ENCODE measurements at places on chromosomes 4 and X. TPM values are rescaled to one million over a fixed set of nuclear protein-coding genes. Genes with fewer than 3 reads are reported as not detected.

DNA sequence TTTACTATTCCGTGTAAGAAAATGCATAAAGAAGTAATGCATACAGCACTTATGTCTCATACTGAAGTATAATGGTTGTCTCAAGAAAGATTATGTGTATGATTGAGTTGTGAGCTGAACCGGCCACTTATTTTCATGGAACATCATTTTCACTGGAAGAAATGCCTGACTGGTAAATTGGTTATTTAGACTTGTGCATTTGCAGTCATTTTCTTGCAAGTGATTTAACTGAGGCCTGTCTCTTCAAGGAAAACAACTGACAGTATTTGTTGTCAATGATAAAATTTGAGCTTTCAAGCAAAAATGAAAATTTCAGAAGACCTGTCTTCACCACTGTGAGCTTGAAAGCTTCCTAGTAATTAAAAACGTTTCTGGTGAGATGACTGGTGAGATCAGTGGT is 62.7 kb upstream of the RPS6KA3 start:
- no peak for DNase-seq

- no peak for DNase-seq
These were observed 63.9 kb downstream of the WFS1 start for GRCh38 chr4:6333301-6334202.

- DNase-seq: no peak
These were observed 7.6 kb upstream of the PCDH19 start for GRCh38 chrX:100417681-100418080.

GRCh38 chr4:147546349-147546748 is 65.5 kb downstream of the EDNRA start:
- no peak for DNase-seq

DNA sequence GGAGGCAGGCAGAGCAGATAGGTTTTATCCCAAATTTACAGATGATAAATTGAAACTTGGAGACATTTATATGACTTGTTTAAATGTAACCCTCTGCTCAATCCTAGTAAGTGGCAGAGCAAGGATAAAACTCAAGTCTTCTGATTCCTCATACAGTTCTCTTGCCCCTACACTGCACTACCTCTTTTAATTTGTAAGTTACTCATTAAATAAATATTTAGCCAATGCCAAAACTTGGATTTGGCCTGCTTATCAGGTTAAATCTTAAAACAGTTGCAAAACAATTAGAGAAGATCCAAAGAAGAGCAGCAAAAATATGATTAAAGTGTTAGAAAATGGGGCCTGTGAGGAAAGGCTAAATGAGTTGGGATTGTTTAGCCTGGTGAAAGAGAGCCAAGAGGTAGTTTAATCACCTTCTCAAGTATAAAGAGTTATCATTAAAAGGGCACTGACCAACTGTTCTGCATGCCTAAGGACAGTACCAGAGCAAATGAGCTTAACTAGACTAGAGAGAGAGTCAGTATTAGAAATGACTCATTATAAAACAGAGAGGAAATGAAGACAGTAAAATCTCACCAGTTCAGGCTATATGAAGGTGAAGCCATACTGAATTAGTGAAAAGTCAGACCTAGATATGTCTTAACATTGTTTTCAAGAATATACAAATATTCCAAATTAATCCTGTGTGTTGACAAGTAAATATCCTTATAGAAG is 146.3 kb downstream of the GRIA3 start:
- no peak for DNase-seq

GRCh38 chr4:140092094-140092851 is 61.7 kb downstream of the MAML3 start:
- DNase-seq: no peak

DNA sequence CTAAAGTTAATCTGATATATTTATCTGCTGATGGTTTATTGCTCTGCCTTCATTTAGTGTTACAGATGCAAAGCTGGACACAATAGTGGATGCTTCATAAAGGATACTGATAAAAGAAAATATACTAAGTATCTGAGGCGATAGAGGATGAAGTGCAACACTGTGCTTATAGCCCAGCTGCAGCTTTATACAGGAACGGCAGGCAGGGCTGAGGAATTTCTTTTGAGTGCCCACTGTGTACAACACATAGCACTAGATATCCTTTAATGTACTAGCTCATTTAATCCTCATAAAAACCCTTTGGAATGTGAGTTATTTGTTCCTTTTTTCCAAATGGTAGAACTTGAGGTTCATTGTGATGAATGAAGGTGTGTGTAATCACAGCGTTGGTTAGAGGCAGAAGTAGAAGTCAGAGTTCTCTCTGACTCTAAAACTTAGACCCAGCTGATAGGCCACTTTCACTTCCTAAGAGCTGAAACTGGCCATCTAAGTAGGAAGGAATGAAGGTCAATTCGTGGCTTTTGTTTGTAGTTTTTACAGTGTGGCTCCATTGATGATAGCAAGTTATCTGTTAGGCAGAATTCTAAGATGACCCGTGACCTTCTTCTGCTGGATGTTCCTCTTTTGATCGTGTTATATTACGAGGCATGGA is 138.0 kb downstream of the VEGFC start:
- DNase-seq: no peak

DNA sequence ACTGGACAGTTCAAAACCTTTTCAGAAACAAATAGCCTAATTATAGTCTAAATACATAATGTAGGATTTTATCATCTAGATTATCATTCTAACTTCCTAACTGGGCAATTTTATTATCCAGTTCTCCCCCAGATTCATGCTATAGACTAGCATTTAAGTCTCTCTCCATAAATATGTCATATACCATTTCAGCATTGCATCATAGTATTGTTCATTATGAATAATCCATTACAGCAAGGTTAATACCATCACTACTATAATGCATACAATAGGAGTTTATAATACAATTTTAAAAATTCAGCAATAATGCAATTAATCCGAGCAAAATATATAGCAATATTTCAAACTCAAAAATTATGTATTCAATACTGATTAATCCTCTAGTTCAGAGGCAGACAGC is 77.4 kb downstream of the PDGFC start:
- DNase-seq: no peak

GRCh38 chrX:80808881-80809411 is 731 bp downstream of the BRWD3 start:
- DNase-seq: peak; percentile 21

DNA sequence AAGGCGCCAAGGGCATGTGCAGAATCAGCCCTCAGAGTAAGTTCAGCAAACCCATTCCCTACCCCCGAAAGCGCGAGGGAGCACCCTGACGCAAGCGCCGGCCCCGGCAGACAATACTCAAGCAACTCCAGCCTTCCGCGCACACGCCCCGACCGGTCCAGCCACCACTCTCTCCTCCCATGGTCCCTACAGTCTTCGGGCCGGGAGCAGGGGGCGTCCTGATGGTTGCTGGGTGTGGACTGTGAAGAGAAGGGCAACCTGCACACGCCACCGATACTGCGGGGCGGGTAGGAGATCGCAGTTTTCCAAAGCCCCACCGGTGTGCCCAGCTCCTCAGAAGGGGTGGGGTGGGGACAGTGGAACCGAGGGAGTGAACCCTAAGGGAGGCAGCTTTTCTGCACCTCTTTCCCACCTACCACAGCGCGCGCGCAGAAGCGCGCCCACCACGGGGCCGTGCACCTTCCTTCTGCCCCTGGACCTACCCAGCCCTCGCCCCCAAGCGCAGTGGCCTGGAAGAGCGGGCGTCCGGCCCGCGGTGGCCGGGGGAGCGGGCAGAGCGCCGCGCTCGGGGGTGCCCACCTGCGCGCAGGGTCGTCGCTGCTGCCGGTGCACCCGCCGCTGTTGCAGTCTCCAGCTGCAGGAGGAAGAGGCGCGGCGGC is 650.2 kb upstream of the DIPK2B start:
- no peak for DNase-seq

DNA sequence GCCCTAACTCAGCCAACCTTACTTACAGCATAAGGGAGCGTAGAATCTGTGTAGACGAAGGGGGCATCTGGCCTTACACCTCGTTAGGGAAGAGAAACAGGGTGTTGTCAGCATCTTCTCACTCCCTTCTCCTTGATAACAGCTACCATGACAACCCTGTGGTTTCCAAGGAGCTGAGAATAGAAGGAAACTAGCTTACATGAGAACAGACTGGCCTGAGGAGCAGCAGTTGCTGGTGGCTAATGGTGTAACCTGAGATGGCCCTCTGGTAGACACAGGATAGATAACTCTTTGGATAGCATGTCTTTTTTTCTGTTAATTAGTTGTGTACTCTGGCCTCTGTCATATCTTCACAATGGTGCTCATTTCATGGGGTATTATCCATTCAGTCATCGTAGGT is 14.6 kb downstream of the PLP1 start:
- DNase-seq: no peak

DNA sequence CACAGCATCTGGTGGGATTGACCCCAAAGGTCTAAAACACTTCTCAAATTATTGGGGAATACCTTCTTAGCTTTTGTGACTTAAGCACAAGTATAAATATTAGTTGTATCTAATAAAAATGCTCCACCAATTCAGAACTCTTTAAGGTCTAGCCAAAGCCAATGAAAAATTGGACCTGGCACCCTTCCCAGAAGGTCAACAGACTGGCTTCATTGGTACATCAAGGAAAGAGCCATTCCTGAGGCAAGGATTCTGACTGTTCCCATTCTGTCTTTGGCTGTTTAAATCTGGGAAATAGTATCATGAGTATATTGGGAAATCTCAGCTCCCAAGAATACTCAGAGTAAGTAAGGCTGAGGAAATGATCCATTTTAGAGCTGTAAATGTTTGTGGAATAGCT is 153.0 kb upstream of the TRPC5 start:
- DNase-seq: no peak

DNA sequence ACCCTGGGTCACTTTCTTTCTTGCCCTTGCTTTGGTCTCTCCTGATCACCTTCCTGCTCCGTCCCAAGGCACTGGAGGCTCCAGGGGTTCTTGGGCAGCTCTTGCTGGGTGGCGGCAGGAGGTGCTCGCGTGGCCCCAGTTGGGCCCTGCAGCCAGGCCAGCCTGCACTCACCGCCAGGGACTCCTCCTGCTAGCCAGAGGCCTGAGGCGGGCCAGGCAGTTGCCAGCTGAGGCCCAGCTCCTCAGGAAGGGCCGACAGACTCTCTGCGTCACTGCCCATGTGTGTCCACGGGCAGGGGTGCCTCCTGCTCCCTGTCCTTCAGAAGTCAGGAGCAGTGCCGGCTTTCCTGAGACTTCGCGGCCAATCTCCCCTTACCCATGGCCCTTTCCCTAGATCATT is 9.3 kb downstream of the SUV39H1 start:
- DNase-seq: no peak

- DNase-seq: no peak
These were observed 58.5 kb upstream of the PRDM8 start for GRCh38 chr4:80138551-80139538.

- DNase-seq: no peak
These were observed 394 bp downstream of the MED14 start for GRCh38 chrX:40734971-40735324.

DNA sequence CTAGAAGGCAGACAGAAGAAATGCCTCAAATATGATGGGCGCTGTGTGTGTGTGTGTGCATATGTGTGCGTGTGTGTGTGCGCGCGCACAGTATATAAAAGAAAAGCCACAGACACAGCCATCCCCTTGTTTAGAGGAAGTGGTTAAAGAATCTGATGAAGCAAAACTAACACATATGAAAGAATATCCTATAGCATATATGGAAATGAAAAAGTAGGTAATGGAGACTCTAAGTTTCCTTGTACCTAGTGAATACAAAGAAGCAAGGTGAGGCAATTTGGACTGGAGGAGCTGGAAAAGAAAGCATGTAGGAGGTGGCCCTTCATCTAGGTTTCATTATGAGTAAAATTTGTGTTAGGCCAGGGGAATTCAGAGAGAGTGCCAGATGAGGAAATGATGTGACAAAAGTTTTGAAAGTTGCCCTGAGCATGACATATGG is 58.6 kb upstream of the MCF2 start:
- DNase-seq: no peak

- DNase-seq: peak; percentile 53
These were observed 84.6 kb downstream of the THOC2 start for GRCh38 chrX:123648028-123648810.

- DNase-seq: no peak
These were observed 15.4 kb downstream of the SMIM10 start for GRCh38 chrX:135006187-135006586.

DNA sequence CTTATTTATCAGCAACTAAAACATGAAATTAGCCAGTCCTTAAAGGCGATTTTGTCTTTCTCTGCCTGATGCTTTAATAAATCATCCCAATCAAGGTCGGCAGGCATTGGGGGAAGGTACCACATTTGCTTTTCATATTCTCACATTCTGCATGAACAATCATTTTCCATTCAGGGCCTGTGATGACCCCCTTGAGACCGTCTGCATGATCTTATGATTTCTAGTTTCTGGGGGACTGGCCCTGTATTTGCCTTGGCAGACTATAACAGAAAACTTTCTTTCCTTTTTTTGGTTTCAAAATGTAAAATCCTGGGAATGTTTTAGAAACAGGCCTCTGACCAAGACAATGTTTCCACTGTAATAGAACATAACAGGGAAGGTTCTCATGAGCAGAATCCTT is 296.8 kb downstream of the IDS start:
- DNase-seq: no peak

DNA sequence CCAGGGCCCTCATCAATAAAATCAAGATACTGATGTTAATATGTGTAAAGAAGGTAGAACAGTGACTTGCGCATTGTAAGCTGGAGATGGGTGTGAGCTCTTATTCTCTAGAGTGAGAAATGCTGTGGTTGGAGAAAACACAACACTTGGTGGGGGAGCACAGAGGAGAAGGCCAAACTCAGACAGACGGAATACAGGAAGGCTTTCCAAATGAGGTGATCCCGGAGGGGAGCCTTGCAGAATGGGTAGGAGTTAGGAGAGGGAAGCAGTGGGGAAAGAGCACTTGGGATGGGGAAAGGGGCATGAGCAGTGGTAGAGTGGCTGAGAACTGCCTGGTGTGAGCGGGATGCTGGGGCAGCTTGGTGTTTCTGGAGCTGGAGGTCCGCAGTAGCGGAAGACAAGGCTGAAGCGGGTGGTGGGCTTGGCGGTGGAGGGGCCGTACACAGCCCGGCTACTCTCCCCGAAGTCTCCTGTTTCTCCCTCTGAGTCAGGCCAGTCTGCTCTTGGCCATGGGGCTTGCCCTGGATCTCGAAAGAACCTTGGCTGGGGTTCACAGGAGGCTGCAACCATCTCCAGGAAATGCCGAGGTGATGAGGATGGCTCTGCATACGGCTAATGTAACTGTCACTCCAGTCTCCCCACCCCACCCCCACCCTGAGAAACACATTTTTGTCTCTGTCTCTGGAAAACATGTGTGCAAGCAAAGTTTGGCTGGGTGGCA is 11.3 kb upstream of the PLAC1 start:
- no peak for DNase-seq

- DNase-seq: no peak
These were observed 159.6 kb upstream of the CTSO start for GRCh38 chr4:156113138-156113765.

GRCh38 chr4:132332932-132333723 is 816.0 kb upstream of the PCDH10 start:
- DNase-seq: no peak

- DNase-seq: no peak
These were observed 1596.9 kb downstream of the RPA4 start for GRCh38 chrX:98480606-98481005.

Gene AMOT
- 68.0 TPM for polyA plus RNA-seq

Gene IL1RAPL1
- polyA plus RNA-seq: 2.7 TPM

Gene LRP2BP
- 3.1 TPM for polyA plus RNA-seq

Gene EFHC2
- 8.9 TPM for polyA plus RNA-seq

Gene ASB11
- polyA plus RNA-seq: 0.03 TPM

Gene EPHA5
- polyA plus RNA-seq: 0.40 TPM

Gene NRK
- polyA plus RNA-seq: 16.1 TPM

Gene SSX2
- not detected for polyA plus RNA-seq

Gene ADGRL3
- 28.6 TPM for polyA plus RNA-seq

Gene ERCC6L
- polyA plus RNA-seq: 4.4 TPM

Gene SOX3
- not detected for polyA plus RNA-seq

Gene GAB3
- 3.2 TPM for polyA plus RNA-seq

Gene OCRL
- polyA plus RNA-seq: 32.1 TPM

Gene MAP7D2
- 4.2 TPM for polyA plus RNA-seq

Gene TMEM255A
- 0.62 TPM for polyA plus RNA-seq

Gene XK
- 1.2 TPM for polyA plus RNA-seq

Measured in right renal pelvis (tissue), 4 donors.